ENCODE measurements at places on chromosomes 2 and 18. TPM values are rescaled to one million over a fixed set of nuclear protein-coding genes. Genes with fewer than 3 reads are reported as not detected.

DNA sequence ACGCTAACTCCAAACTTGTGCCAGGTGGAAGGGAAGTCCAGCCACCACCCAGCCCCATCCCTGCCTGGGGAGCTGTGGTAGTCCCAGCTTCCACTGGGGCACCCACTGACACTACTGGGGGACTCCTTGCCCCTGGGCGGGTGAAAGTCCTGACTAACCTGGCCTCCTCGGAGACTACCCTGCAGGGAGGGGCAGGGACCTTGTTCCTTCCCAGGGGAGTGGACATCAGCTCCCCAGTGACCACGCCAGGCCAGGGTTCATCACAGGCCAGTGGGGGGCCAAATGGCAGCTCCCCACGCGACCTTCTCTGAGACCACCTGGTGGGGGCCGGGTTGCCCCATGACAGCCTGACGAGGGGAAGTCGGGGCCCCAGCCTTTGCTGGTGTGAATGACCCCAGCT lies 420.0 kb upstream of the SALL3 start:
- DNase-seq, result no peak
- H3K36me3 ChIP-seq, result no peaks in the 10 kb centered on the region
- no peaks in the 10 kb centered on the region for H3K27me3 ChIP-seq
- H3K4me1 ChIP-seq, result peaks cover 7% of the 10 kb centered on the region
- H3K4me3 ChIP-seq, result no peak overlapping the region
- no peak overlapping the region for H3K27ac ChIP-seq

Gene CXCR1
- not detected for total RNA-seq

Gene SERPINB12
- total RNA-seq, result not detected

Gene SOCS6
- total RNA-seq, result 30.3 TPM

Gene CFAP53
- total RNA-seq, result 0.36 TPM

Gene MC5R
- not detected for total RNA-seq

DNA sequence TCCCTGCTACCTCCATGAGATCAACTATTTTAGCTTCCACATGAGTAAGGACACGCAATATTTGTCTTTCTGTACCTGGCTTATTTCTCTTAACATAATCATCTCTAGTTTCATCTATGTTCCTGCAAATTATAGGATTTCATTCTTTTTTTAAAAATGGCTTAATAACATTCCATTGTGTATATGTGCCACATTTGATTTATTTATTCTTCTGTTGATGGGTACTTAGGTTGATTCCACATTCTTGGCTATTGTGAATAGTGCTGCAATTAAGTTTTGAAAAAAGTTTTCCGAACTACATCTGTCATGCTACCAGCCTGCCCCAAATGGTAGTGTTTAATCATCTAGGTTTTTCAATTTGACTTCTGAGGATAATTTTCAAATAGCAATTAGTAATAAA lies 36.3 kb downstream of the SPAG16 start:
- H3K27me3 ChIP-seq, result no peaks in the 10 kb centered on the region
- no peak for DNase-seq
- H3K36me3 ChIP-seq, result peaks cover 26% of the 10 kb centered on the region
- H3K27ac ChIP-seq, result no peak overlapping the region
- no peaks in the 10 kb centered on the region for H3K4me1 ChIP-seq

- no peak for DNase-seq
- H3K27me3 ChIP-seq, result no peaks in the 10 kb centered on the region
- no peaks in the 10 kb centered on the region for H3K36me3 ChIP-seq
- H3K4me1 ChIP-seq, result no peaks in the 10 kb centered on the region
Measured at GRCh38 chr2:162258169-162258568, 14.9 kb upstream of the FAP start.

DNA sequence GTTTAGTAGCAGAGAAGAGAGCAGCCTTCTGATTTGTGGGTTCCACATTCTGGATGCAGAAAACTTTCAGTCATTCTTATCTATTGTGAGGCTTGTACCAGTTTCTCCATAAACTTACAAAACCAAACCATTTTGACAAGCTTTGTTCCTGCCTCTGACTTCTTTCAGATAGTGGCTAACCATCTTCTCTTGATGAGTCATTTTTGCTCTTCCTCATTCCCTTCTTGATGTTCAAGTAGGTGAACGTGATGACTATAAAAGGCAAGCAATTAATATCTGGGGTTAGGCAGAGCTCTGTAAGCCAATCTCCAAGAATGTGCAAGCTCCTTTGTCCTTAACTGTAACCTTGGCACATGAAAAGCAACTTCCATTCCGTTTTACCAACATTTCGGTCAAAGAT lies 2083.1 kb upstream of the PIK3C3 start:
- H3K27me3 ChIP-seq, result no peaks in the 10 kb centered on the region
- no peak for DNase-seq
- H3K36me3 ChIP-seq, result no peaks in the 10 kb centered on the region
- H3K4me1 ChIP-seq, result peaks cover 3% of the 10 kb centered on the region
- no peak overlapping the region for H3K4me3 ChIP-seq

DNA sequence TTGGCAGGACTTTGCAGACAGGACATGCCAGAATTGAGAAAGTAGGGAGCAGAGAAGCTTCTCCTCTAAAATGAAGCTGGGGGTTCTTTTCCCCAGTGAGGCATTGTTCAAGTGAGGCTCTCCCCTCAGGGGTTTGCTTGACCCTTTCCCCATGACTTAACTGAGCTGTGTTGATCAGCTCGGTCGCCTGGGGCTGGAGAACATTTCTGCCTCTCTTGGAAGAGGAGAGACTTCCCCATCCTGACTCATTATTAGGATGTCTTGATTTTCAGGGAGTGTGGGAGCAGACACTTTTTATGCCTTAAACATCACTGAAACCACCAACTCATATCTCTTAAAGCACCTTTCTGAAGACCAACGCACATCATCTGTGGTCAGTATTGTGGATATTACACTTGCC lies 27.9 kb upstream of the GLI2 start:
- no peaks in the 10 kb centered on the region for H3K36me3 ChIP-seq
- peaks cover 10% of the 10 kb centered on the region for H3K4me1 ChIP-seq
- H3K27ac ChIP-seq, result no peak overlapping the region
- DNase-seq, result no peak

Data from neural progenitor cell (in vitro differentiated cells).